ENCODE measurements at places on chromosomes 2 and 18.

- DNase-seq, result no peak
Observed at GRCh38 chr2:35099342-35099741, 1256.2 kb upstream of the CRIM1 start.

DNA sequence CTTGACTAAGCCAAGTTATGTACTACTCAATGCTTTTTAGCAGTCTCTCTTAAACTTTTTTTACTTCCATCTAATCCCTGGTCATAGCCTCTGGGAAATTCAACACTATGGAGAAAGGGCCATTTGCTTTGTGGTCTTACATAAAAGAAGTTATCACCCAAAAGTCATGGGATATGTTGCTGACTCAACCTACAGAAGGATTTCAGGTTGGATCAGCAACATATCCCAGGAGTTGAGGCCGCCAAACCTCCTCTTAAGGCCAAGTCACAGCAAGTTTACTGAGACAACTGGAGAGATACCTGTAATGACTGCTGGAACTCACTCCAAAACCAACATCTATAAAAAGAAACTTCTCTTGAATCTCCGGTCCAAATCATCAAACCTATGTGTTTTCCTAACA is 141.1 kb downstream of the IRS1 start:
- DNase-seq, result no peak

DNA sequence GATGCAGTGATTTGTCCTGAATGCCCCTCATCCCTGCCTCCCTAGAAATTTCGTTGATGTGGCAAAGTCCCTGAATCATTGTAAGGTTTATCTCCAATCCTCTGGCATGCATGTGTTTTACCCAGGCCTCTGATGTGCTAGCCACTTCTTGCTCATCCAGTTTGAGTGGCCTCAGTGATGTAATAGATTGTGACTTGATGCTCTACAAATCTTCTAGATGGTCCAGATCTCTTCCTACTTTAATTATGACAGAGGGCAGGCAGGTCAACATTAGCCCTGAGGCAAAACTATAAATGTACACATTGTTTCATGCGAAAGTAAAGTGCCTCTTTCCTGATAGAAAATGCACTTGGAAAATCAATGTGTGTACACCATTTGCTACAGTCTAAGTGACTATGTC is 54.5 kb downstream of the LONRF2 start:
- no peak for DNase-seq

DNA sequence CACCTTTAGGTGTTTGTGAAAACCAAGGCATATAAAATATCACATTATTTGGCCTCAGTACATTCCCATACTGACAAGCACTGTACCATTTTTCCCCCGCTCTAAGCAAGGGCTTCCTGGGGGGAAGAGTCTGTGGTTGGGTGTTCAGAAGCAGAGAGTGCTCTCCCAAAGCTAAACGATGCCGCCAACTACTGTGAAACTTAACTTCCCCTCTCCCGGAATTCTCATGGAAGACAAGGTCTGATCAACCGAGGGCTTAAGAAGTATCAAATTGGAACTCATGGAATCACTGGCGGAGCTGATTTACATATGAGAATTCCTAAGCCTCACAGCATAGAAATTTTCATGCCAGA is 433 bp upstream of the MFF start:
- no peak for DNase-seq

DNA sequence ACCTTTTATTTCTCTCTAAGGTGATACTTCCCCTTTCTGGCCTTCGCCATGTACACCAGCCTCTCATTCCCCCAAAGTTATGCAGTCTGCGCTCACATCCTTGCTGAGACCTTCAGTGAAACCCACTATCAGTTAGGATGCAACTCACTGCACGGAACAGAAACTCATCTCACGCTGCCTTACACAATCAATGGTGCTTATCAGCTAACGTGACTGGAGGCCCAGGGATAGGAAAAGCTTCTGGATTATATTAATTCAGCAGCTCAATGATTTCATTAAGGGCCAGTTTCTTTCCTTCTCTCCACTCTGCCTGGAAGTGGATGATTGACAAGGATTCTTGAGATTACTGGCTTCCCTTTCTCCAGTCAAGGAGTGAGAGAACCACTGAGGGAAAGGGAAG is 44.8 kb downstream of the CDH2 start:
- no peak for DNase-seq

DNA sequence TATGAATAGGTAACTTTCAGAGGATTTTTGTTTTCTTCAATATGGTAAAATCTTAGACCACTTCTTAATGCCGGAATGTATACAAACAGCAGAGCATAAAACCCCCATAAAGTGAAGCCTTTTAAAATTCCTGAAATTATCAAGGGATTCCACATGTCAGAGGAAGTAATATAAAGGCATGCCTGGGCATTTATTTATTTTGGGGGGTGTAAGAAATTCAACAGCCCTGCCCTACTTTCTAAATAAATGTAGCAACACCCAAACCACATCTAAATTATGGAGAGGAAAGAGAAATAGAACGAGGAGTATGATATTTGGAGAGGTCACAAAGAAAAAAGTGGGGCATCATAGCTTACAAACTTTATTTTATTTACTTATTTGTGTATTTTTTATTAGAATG is 9.9 kb downstream of the CHST9 start:
- no peak for DNase-seq

DNA sequence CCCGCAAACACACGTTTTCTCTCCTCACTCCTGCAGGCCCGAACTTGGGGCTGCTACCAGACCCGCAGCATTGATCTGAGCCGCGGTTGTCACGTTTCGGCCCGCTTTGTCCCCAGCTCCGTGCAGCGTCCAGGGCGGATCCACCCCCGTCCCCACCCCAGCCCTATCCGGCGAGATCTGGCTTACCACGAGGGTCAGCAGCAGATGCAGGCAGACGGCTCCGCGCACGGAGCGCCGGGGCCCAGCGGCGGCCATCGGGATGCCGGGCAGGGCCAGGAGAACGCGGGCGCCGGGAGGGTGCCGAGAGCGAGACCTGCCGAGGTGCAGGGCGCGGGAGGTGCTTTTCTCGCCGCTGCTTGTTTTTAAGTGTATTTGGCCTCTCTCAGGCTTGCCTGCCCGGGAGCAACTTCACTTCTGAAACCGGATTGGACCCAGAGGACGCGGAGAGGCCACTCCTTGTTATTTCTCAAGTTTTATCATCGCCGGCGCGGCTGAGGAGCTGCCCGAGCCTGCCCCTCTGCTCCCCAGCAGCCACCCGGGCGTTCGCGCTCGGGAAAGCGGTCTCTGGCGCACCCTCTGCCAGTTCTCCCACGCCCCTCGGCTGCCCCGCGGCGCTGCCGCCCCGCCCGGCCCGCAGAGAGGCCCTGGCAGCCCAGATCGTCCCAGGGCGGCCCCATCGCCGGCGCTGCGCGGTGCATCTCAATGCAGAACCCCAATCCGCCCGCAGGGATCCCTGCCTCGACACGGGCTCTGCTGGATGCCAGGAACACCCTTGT is at the start of gene DSC3:
TSS of gene DSC3 (minus strand) at position 337 of the 776 bp plus-strand sequence. CDS start at position 255, 82 bp downstream.
- no peak for DNase-seq

DNA sequence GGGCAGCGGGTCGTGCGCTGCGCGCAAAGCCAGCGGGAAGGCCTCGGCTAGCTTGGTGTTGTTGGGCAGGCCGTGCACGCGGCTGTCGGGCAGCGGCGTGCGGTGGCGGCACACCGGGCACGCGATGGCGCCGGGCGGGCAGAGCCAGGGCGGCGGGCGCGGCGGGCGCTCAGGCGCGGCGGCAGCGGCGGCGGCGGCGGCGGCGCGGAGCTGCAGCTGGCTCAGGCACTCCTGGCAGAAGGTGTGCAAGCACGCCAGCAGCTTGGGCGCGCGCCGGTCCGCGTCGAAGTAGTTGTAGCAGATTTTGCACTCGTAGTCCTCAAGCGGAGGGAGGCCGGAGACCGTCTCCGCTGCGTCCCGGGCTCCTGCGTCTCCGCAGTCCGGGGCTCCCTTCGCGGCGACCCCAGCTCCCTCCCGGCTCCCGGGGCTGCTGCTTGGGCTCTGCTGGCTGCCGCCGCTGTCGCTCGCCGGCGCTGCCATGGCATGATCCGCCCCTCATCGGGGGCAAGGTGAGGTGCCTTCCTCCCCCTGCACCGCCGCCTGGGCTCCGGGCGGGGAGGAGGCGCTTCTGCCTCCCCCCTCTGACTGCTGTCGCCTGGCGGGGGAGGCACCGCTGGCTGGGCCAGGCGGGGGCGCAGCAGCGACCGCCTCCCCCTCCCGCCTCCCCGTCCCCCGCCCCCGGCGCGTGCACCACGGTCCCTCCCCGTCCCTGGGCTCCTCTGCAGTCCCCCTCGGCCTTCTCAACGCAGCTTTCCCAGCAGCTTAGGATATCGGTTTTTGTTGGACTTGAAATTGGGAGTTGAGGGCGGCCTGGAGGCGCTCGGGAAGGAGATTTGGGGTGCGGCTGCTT is 21.0 kb upstream of the PAX3 start:
- no peak for DNase-seq

DNA sequence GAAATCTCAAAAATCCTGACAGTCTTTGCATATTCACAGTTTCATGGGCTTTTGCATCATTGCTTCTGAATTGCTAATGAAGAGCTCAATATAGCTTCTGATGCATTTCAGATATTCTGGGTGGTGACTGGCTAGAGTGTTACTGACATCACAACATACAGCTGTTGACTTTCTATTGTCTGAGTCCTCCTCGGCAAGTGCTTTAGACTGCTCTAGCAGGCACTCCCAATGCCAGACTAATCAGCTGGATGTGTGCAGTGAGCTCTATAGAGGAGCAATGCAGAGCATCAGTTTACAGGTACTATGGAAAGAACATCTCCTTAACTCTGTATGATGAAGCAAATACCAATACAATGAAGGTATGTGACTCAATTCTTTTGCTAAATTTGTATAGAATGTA is 54.9 kb downstream of the R3HDM1 start:
- DNase-seq, result no peak

DNA sequence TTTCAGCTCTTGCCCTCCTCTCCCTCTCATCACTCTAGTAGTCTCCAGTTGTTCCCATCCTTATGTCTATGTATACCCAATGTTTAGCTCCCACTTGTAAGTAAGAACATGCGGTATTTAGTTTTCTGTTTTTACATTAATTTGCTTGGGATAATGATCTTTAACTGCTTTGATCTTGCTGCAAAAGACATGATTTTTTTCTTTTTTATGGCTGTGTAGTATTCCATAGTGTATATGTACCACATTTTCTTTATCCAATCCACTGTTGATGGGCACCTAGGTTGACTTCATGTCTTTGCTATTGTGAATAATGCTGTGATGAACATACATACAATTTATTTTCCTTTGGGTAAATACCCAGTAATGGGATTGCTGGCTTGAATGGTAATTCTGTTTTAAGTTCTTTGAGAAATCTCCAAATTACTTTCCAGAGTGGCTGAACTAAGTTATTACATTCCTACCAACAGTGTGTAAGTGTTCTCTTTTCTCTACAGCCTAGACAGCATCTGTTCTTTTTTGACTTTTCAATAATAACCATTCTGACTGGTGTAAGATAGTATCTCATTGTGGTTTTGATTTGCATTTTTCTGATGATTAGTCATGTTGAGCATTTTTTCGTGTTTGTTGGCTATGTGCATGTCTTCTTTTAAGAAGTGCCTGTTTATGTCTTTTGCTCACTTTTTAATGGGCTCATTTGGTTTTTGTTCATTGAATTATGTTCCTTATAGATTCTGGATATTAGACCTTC is 179.6 kb upstream of the SLC39A10 start:
- no peak for DNase-seq

All from SIG-M5 (cell line).